Activated naive CD4-positive, alpha-beta T cell treated with Interleukin-2 at 50 U/mL for 16 hours (primary cell): ENCODE measurements at places on chromosomes 11 and 22.

DNA sequence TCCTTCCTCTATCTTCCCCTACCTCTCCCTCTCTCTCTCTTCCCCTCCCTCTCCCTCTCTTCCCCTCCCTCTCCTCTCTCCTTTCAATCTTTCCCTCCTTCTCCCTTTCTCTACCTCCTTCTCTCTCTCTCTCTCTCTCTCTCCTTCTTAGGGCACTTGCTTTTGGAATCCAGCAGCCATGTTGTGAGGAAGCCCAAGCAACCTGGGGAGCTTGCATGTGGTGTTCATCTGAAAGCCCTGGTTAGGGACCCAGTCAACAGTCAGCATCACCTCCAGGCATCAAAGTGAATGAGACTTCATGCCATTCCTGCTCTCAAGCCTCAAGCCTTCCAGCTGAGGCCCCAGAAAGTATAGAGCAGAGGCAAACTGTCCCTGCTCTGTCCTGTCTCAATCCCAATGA is 65.6 kb upstream of the SHISAL1 start:
- DNase-seq = no peak

DNA sequence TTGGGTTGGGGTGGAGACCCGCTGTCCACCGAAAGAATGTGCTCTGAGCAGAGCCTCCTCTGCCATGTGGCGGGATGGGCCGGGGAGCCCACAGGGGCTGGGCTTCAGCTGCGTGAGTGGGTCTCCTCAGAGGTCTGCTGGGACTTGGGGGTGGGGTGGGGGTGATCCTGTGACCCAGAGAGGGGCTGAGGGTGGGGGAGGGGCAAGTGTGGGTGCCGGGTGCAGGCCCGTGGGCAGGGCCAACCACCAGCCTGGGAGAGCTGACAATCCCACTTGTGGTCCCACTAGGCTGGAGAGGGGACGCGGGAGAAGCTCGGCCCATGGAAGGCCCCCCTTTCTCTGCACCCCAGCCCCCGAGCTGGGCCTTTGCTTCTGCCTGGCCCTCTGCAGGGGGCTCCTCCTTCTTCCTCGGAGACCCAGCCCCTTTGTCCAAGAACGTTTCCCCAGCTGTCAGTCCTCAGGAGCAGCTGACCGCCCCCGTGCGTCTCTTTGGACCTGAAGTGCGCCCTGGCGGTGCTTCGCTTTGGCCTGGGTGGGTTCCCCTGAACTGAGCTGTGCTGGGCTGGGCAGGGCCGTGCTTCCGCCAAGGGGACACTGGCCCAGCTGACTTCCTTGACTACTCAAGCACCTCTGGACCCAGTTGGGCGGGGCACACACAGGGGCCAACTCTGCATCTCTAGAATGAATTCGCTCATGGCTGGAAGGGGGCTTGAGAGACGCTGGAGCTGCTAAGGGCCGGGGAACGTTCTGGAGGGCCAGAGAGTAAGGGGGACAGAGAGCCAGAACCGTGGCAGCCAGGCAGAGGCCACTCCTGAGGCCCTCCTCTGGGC is 30.2 kb downstream of the OSBPL5 start:
- DNase-seq = no peak

GRCh38 chr22:32385681-32386080 is 26.4 kb downstream of the RTCB start:
- DNase-seq = no peak

DNA sequence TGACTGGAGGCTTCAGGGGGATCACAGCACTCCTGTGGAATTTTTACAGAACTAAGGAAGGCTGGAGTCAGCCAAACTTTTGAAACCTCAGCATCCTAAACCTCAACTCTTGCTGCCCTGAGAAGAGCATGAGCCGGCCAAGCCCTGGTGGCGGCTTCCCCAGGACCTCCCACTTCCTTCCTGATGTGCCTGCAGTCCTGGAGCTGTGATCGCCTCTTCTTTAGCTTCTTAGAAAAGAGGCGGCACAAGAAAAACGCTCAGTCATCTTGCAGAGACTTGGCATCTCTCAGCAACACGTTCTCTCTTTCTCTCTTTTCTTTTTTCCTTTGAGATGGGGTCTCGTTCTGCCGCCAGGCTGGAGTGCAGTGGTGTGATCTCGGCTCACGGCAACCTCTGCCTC is 40.4 kb upstream of the AMPD3 start:
- DNase-seq = no peak

GRCh38 chr11:35611741-35612140 is 6.5 kb upstream of the FJX1 start:
- DNase-seq = no peak

DNA sequence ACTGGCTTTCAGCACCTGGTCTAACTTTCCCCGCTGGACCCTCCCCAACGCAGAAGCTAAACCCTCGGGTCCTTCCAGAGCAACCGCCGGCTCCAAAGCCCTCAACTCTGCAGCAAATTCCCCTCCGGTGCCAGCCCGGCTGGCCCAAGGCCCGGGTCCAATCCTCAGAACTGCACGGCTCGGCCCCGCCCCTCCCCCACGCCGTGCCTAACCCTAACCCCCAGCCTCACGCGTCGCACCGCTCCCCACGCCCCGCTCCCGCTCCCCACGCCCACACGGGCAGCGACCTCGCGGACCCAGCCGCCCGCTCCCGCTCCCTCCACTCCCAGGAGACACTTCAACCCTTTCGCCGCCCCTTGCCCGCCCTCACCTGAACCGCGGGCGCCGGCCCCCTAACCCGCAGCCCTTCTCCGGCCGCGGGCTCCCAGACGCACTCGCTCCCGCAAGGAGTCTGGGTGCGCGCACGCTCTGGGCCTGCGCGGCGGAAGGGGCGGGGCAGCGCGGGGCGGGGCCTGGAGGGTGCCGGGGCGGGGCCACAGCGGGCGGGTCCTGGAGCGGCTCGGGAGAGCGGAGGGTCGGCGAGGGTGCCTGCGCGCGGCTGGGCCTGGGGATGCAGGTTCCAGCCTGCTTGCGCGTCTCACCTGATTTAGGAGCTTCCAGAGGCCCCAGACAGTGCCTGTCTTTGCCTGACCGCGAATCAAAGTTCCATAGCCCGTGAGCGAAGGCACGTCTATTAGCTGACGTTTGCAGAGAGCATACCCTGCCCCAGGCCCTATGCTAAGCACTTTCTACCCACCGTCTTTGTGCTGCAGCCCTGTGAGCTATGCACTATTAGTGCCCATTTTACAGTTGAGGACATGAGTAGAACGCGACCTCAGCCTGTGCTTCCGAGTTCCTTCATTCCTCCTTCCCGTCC is at the start of gene NFRKB:
NFRKB (minus strand) TSS at position 453 of the 916 bp plus-strand sequence. CDS start 2,729 bp downstream, outside the sequence.
- DNase-seq = peak; percentile 88
